ENCODE measurements at places on chromosomes 11 and 22.

DNA sequence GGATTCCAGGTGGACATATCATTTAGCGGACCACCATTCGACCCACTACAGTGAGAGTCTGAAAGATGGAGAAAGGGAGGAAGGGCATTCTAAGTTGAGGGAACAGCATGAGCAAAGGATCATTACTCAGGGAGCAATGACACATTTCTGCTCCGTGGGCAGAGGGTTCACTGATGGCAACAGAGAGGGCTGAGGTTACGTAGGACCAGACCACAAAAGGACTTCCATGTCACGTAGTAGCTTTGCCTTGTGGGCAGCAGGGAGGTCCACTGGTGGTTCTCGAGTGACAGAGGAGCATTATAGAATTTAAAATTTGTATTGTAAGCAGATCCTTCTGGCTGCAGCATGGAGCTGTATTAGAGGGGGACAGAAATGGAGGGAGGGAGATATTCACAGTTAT lies 109.7 kb upstream of the NAV2 start:
- no peak for DNase-seq

GRCh38 chr22:17132112-17132511 lies 11.0 kb upstream of the TMEM121B start:
- no peak for DNase-seq

- DNase-seq = peak; percentile 32
Measured at GRCh38 chr22:50696251-50696798, 23.7 kb downstream of the SHANK3 start.

GRCh38 chr11:68913188-68913587 lies 9.5 kb downstream of the IGHMBP2 start:
- DNase-seq = no peak

DNA sequence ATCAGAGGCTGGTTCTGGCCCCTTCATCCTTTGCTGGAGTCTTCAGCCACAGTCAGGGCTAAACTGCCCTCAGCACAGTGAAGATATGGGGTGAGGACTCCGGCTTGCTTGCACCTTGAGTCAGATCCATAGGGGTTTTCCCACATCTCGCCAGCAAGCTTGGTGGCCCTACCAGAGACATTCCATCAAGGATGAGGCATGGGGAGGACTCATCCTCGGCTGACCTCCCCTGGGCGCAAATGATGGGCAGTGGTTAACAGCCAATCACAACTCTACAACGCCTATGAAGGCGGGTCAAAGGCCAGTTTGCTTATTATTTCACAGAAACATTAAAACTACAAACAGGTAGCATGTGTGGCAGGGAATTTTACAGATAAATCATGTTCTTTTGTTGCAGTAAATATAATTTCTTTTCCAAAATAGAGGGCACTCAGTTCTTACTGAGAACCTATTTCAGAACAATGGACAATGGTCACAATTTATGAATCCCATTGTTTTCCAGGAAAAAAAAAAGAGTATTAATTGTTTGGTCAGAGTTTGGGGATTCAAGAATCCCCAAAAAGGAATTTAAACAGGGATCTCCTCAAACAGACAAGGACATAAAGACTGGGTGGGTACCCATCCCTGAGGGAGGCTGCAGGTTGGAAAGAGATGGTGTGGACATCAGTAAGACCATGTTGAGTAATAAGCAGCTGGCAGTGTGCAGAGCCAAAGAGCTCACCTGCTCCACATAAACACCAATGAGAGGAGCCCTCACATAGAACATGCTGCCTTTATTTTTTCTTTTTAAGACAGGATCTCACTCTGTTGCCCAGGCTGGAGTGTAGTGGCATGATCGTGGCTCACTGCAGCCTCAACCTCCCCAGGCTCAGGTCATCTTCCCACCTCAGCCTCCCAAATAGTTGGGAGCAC lies 14.8 kb downstream of the PLAAT3 start:
- no peak for DNase-seq

DNA sequence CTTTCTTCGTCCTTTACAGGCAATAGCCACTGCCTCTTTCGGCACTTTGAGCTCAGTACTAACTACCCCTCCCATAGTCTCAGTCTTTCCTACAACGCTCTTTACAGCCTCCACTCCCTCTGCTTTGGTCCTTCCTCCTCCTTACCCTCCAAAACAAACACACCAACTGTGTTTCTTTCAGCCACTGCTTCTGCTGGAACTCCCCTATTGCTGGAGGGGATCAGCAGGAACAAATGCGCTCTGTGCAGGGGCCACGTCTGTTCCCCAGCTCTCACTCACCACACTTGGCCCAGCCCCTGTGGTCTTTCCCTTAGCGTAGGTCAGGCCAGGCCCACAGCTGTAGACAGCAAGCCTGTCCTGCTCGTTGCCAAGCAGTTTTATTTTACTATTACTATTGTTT lies 42.3 kb downstream of the PC start:
- DNase-seq = no peak
